ENCODE measurements at places on chromosomes 5 and 9. TPM values are rescaled to one million over a fixed set of nuclear protein-coding genes. Genes with fewer than 3 reads are reported as not detected.

- DNase-seq = no peak
These were observed 21.9 kb upstream of the ZNF622 start for GRCh38 chr5:16487456-16487855.

DNA sequence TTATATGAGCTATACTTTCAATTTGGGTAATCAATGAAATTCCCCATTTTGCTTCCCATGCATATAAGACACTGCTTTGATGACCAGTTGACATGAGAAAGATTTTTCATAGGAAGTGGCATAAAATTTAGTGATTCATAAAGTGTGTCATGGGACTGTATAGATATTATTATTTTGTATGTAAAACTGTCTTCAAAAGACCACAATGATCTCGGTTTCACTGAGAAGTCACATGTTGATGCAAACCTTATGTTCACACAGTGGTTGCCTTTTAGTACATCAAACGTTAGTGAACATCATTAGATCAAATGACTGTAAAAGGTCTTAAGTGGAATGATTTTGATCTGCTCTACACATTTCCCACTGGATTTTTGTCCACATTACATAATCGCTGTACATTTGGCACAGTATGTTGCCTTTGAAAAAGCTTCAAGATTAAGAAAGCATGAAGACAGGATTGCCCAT is 349.2 kb upstream of the MEF2C start:
- DNase-seq = no peak

DNA sequence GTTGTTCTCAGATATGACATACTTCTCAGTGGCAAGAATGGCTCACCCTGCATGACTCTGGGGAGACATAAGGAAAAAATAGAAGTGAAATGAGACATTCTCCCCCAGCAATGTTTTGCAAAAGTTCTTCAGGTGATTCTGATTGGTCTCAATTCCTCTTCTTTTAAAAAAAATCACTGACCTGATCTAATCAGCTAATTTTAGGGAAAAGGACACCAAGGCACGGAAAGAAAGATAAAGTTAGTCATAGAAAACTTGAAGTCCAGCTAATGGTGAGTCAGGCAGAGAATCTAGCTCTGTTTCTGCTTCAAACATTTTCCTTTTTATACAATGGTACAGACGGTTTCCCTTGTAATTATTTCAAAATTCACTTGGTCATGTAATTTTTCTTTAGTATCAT is 1018.9 kb upstream of the ARRDC3 start:
- DNase-seq = no peak

MARCOL gene
- not detected for total RNA-seq

OBP2B gene
- not detected for total RNA-seq

All from activated CD8-positive, alpha-beta memory T cell treated with anti-CD3 and anti-CD28 coated beads, Interleukin-2, amount 10 ng/mL, durations not matched to agents 7 days and 5 days (primary cell).